ENCODE measurements at places on chromosomes 12 and 14. TPM values are rescaled to one million over a fixed set of nuclear protein-coding genes. Genes with fewer than 3 reads are reported as not detected.

GRCh38 chr14:88272390-88273269 is 50.4 kb downstream of the KCNK10 start:
- no peak for DNase-seq

GRCh38 chr14:65359503-65359902 is 53.0 kb upstream of the FUT8 start:
- peak; percentile 63 for DNase-seq

Gene RACGAP1
- 9.4 TPM for total RNA-seq

Gene INHBC
- 0.27 TPM for total RNA-seq

Gene KSR2
- total RNA-seq = under 0.01 TPM

GRCh38 chr12:108120863-108121165 is 8.3 kb upstream of the WSCD2 start:
- no peak for DNase-seq

DNA sequence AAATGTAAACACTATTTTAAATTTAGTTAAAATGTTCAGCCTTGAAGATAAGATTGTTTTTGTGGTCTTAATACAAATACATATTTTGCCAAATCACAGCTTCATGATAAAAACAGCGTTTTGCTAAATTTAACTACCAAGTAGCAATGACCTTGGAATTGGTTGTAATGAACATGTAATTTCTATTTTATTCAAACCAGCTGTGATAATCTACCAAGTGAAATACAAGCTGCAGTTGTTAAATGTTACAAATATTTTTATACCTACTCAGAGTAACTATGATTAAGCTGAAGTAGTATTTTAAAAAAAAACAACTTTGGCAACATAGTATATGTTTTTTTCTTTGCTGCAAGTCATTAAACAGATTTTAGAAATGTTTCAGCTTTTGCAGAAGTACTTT is 96.2 kb downstream of the CPSF2 start:
- DNase-seq = no peak

DNA sequence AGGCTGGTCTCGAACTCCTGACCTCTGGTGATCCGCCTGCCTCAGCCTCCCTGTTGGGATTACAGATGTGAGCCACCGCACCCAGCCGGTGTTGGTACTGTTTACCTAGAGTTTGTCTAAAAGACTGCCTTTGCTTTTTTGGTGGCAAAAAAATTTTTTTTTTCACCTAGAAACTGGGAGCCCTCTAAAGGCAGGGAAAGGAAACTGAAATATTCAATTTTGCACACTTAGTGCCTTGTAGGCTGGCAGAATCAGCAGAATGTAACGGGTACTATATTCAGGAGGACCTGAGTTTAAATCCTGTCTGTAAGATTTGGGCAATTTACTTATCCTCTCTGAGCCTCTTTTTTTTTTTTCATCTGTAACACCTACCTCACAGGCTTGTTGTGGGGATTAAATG is 43.6 kb downstream of the PAPLN start:
- no peak for DNase-seq

DNA sequence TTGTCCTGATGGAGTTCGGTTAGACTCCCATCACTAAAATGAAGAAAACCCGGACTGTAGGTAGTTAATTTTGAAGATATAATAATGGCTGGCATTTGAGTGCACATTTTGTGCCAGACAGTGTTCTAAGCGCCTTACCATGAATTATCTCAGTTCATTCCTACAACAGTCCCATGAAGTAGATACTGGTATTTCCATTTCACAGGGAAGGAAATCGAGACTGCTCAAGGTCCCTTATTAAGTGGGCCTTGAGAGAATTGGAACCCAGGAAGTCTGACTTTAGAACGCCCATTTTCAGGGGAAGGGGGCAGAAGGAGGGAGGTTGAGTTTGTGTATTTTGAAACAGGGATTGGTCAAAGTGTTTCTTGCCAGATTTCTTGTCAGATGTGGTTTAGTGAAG is 855 bp downstream of the MNAT1 start:
- DNase-seq = no peak

- peak; percentile 24 for DNase-seq
Measured at GRCh38 chr12:48813465-48814261, 4.6 kb upstream of the CACNB3 start.

Gene CIDEB
- 20.2 TPM for total RNA-seq

DNA sequence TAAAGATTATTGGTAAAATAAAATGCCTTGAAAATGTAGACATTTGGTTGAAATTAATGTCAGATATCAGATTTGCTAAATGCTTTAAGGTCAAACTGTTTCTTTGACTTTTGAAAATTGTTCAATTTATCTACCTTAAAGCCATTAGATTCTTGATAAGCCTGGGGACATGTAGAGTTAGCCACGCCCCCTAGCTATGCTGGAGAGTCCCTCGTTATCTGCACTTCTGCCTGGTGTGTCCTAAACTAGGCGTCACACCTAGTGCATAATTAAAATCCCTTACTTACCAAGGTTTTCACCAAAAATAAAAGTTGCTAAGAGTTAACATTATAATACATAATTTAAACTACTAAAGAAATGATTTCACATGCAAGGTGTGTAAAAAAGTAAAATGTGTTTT is 79.5 kb downstream of the EGLN3 start:
- no peak for DNase-seq

DNA sequence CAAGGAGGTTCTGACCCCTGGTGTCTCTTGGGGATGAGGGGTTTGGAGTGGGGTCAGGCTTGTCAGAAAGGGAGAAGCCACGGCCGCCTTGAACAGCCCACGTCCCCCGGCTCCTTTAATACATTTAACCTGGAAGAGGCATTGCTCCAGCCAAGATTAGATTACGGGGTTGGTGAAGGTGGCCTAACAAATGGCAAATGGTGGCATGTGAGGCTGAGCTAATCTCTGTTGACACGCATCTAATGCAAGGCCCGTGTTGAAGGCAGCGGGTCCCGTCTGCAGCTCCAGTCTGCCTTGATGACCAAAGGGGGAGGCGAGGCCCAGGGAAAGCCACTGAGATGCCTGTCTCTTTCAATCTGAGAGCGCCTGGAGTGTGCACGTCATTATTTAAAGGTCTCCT is 673.7 kb upstream of the TBX3 start:
- DNase-seq = no peak

Gene RHNO1
- 22.4 TPM for total RNA-seq

Gene KCNK10
- total RNA-seq = not detected

DNA sequence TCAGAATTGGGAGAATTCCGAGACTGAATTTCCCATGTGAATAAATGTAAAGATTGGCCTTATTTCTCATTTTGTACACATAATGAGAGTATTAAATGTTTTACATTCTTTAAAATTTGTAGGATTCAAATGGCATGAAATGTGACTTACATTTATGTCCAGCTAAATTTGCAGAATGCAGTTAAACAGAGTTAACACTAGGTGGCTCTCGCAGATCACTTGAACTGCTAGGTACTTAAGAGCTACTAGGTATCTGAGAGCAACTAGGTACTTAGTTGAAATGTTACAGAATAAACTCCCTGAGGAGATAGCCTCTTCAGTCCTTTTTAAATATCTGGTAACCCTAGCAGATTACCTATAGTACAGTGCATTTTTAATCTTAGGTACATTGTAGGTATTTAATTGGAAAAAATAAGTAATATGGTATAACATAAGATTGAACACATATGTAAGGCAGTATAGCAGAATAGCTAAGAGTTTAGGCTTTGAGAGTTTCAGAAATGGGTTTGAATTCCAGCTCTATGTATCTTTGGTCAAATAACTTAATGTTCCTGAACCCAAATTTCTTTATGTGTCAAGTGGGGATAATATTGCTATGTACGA is 73.8 kb downstream of the KIAA0586 start:
- peak; percentile 3 for DNase-seq

- no peak for DNase-seq
Measured at GRCh38 chr14:79856381-79856780, 354.9 kb downstream of the DIO2 start.

- DNase-seq = no peak
Measured at GRCh38 chr14:89721956-89722355, 232.6 kb downstream of the EFCAB11 start.

Data from hematopoietic multipotent progenitor cell (in vitro differentiated cells).